ENCODE measurements at places on chromosomes 5 and 9.

GRCh38 chr5:102818345-102818744 lies 63.2 kb downstream of the PAM start:
- DNase-seq: no peak

DNA sequence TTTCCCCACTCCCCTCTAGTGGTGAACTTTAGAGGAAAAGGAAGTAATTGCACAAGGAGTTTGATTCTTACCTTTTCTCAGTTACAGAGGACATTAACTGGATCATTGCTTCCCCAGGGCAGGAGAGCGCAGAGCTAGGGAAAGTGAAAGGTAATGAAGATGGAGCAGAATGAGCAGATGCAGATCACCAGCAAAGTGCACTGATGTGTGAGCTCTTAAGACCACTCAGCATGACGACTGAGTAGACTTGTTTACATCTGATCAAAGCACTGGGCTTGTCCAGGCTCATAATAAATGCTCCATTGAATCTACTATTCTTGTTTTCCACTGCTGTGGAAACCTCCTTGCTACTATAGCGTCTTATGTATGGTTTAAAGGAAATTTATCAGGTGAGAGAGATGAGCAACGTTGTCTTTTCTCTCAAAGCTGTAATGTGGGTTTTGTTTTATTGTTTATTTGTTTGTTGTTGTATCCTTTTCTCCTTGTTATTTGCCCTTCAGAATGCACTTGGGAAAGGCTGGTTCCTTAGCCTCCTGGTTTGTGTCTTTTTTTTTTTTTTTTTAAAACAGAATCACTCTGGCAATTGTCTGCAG lies 25.3 kb downstream of the SLC22A5 start:
- DNase-seq: no peak

- no peak for DNase-seq
Observed at GRCh38 chr5:139194486-139194885, 3.7 kb downstream of the SIL1 start.

DNA sequence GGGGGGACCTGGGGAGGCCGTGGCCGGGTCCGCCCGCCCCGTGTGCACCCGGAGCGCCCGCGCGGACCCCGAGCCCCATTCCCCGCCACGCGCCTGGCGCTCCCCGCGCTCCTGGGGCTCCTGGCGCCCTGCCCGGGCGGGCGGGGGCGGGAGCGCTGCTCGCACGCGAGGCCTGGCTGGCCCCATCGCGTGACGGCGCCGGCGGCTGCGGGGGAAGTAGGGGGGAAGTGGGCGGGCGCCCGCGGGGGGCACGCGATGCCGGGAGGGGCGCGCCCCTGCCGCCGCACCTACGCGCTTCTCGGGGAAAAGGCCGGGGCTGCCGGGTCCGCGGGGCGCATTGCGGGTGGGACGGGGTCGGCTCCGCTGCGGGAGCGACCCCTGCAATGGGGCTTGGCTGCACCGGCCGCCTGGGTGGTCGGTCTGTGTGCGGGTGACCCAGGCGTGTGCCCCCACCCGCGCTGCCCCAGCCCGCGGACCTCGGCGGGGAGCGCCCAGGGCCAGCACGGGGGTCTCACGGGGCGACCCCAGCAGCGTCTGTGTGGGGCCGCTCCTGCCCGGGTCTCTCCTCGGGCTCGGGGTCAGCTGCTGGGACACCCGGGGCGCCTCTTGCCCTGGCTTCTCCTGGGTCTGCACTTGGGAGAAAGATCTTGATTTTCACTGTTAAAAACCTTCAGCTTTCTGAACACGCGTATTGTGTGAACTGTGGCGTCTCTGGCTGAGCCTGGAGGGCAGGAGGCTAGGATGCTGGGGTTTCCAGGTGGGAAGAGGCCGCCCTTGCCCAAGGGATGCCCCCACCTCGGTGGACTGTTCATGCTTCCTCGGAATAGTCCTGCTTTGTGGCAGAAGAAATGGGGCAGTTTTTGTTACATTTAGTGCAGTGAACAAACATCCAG lies 52.4 kb downstream of the AHRR start:
- no peak for DNase-seq
